SK-N-DZ (cell line): ENCODE measurements at places on chromosomes 1 and 21.

GRCh38 chr1:116794804-116795481, 40.7 kb downstream of the CD2 start:
- DNase-seq, result no peak

GRCh38 chr1:181002582-181003172, 20.0 kb downstream of the STX6 start:
- no peak for DNase-seq

DNA sequence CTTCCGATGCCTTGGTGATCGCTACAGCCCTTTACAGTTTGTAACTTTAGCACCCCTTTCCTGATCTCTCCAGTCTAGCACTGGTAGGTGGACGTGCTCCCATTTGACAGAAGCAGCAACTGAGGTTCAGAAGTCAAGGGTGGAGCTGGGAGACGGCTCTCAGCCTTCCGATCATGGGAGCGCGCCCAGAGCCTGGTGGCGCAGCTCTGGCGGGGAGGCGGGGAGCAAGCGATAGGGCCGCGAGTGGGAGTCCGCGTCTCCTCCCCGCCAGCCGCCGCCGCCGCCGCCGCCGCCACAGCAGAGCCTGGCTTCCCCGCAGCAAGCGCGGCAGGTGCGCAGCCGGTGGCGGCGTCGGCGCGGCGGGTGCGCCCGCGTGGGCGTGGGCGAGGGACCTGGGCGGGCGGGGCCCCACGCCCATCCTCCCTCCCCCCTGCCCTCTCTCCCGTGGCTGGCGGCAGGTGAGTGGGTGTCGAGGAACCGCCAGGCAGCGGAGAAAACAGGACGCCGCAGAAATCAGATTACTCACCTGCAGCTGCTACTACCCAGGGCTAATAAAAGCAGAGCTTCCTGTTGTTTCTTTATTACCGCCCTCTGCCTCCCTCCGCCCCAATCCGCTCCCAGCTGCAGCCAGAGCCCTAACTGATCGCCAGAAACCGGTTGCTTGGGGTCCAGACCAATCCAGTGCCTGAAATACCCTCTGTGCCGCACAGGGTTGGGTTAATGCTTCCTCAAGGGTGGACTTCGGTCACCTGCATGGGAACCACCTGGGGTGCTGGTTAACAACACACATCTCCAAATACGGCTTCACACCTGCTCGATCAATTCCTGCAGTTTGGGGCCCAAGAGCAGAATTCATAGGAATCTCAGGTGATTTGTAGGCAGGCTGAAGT, 60.2 kb upstream of the ID3 start:
- DNase-seq, result peak; percentile 66

DNA sequence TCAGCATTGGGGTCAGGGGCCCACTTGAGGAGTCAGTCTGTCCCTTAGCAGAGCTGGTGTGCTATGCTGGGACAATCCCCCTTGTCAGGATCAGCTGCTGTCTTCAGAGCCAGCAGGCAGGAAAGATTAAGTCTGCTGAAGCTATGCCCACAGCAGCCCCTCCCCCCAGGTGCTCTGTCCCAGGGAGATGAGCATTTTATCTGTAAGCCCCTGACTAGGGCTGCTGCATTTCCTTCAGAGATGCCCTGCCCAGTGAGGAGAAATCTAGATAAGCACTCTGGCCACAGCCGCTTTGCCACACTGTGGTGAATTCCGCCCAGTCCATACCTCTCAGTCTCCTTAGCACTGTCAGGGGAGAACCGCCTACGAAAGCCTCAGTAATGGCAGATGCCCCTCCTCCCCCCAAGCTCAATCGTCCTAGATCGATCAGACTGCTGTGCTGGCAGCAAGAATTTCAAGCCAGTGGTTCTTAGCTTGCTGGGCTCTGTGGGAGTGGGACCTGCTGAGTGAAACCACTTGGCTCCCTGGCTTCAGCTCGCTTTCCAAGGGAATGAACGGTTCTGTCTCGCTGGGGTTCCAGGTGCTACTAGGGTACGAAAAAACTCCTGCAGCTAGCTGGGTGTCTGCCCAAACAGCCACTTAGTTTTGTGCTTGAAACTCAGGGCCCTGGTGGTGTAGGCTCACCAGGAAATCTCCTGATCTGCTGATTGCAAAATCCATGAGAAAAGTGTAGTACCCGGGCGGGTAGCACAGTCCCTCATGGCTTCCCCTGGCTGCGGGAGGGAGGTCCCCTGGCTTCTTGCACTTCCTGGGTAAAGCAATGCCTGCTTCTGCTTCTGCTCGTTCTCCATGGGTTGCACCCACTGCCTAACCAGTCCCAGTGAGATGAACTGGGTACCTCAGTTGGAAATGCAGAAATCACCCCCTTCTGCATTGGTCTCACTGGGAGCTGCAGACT, 25.1 kb upstream of the TP53BP2 start:
- peak; percentile 37 for DNase-seq

DNA sequence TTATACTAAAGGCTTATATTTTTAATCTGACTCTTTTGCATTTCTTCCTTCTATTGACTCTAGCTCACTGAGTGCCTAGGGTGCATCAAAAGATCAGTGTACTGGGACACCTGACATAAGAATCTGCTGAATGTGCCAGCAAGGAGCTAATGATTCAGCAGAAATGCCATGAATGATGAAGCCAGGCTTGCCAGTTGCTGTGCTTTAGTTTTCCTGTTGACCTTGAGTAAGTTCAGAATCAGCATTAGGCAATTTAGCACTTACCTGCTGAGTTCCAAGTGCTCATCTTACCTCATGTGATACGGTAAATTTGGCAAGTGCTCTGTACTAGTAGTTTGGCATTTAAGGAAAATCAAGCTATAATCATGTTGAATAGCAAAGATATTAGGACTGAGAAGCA, 523.2 kb upstream of the B3GALT2 start:
- no peak for DNase-seq
